ENCODE measurements at places on chromosomes 1 and 21.
A peak's percentile ranks its signal among the peaks of the same experiment; 100 is the strongest.

GRCh38 chr1:185560760-185561159 is 173.4 kb upstream of the HMCN1 start:
- DNase-seq, result no peak

- no peak for DNase-seq
These were observed 8.3 kb upstream of the KIAA0040 start for GRCh38 chr1:175200678-175201521.

DNA sequence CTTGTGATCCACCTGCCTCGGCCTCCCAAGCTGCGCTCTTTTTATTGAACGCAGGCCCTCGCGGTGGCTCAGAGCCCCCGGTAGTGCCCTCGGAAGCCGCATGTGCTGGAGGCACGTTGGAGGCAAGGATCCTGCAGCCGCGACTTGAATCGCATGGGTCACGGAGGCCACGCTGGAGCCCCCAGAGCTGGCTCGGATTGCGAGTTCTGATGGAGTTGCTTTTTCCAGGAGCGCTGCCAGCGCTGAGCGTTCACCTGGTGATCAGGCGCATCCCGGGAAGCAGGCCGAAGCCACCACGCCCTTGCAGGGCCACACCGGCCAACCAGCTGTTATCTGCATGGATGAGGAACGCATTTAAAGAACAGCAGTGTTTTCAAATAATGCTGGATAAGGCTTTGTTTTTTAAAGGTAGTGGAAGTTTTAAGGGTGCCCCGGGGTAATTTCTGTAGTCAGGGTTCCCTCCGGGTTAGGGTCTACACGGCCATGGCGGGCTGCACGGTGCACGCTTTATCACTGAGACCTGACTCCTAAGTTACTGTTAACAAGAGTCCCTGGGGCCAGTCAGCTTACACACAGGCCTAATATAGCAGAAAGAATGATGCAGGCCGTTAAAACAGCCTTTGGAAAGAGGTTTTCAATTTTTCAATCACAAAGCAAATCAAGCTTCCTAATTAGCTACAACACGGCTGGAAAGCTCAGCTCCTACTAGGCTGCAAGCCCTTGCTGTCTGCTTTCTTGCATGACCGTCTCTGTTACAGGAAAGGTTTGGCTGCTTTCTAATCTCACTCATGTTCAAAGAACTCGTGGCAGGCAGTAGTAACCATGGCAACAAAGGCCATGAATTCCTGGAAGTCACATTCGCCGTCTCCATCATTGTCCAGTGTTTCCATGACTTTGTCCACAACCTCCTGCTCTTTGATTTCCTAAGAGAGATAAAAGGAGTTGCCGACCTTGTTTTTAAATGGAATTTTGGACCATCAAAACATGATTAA is 6.0 kb downstream of the S100B start:
- DNase-seq, result no peak

DNA sequence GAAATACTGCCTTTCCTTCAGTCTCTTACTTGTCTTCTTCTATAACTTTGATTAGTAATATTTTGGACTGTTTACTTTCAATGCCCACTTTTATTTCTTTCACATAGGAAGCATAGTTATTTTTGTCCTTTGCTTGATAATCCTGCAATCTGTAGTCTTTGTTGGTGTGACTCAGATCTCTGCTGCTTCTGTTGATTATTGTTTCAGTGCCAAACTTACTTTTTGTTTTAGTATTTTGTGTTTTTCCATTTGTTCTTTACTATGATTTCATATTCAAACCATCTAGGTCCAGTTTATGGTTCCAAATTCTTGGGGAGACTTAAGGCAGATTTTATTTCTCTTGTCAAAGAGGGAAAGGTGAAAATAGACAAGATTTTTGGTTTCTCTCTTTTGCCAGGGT is 399.9 kb downstream of the HLX start:
- no peak for DNase-seq

DNA sequence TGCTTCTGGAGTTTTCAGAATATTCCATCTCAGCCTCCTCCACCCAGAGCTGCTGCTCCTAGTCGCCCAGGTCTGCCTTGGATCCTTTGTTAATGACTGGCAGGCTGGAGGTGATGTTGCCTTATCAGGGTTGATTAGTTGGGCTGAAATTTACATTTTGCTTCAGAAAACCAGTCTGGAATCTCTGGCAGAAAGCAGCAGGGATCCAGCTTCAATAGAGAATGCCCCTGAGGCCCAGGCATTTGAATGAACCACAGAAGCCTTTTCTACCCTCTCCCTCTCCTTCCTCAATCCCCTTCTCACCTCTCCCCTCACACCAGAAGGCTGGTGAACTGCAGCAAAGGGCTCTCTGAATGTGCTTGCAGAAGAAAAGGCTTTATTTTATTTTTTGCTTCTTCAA is 83.2 kb downstream of the PLXNA2 start:
- no peak for DNase-seq

DNA sequence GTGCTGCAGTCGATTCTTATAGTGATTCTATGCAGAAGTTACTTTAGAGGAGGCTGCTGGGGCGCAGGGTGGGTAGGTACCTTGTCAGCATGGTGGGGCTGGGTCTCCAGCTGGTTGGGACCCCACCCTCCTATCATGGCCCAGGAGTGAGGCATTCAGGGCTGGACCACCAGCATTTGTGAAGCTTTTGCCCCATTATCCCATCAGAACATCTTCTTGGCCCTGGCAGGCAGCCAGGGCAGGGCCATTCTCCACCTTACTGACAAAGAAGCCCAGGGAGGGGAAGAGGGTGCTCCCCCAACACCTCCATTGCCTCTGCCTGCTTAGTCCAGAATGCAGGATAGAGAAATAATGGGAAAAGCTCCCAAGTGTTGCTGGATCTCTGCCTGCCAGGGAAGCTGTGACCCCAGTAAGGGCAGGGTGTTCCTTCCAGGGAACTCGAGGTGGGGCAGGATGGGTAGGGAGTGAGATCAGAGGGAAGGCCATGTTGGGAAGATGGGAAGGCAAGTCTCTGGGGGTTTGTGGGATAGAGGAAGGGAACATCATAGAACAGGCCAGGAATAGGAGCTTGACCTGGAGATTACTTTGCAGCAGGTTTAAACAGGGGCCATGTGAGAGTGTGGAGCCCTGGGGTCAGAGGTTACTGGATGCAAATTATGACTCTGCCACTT is 16.2 kb upstream of the SLC2A1 start:
- no peak for DNase-seq

DNA sequence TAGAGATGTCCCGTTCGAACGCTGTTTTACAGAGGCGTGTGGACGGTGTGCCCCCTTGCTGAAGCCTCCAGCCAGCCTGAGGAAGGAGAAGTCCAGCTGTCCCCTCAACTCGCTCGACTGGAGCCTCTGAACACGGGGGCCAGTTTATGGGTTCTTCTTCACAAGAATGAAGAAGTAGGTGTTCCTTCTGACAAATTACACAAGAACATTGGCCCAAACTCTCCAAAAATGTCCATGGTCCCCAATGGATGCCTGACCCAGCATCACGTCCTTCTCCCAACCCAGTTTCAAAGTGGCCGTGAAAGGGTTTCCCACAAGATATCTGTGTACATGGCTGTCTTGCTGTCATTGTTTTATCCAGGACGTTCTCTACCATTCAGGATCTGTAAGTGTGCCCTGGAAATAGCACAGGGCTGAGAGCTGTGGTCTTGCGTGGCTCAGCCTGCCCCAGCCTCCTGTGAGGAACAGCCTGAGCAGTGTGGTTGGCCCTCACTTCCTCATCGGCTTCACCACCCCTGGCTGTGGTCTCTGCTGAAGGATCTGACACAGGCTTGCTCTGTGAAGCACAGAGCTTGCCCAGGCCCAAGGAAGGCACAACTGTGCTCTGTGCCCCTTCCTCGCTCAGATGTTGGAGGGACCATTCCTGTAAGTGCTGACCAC is 1.0 kb upstream of the S100B start:
- DNase-seq, result peak; percentile 78

DNA sequence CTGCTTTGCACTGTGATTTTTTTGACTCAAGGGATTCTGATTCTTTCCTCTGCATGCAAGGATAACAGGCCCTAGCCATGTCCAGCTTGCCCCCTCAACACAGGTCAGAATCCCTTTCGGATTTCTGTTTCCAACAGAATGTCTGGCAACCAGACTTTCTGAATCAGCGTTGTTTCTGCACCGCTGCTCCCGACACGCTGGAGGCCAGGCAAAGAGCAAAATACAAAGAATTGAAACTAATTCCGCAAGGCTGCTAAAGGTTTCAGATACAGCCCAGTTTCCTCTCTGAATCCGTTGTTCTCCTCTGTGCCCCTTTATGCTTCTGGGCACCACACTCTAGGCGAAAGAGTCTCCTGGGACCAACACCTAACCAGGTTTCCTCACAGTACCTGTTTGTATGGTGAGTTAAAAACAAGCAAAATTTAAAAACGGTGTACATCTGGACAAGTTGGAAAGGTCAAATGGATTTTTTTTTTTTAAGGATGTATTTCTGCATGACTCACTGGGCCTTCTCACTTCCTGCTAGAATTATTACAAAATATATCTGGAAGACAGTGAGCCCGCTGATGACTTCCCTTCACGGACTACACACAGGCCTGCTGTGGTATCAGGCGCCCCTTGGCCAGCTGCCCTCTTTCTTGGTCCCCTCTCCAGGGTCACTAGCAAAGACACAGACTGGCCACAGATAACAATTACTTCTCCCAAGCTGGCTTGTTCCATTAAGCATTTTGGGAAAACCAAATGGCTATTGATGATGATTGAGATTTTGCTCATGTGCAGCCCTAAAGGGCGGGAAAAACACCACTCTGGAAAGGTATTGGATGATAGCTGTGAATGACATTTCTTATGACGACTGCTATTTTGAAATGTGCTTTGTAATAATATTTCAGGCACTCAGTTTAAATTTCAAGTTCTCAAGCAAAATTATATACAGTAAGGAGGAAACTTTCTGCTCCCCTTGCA is 118.3 kb downstream of the TGFB2 start:
- peak; percentile 51 for DNase-seq

- no peak for DNase-seq
These were observed 17.4 kb downstream of the IQGAP3 start for GRCh38 chr1:156554971-156555370.

- DNase-seq, result no peak
These were observed 63.1 kb downstream of the ATP5PO start for GRCh38 chr21:33852485-33852884.

Measured in SIG-M5 (cell line).